ENCODE measurements at places on chromosomes 7 and 10. TPM values are rescaled to one million over a fixed set of nuclear protein-coding genes. Genes with fewer than 3 reads are reported as not detected.

RALA gene
- 24.4 TPM for total RNA-seq

ATAD1 gene
- 43.8 TPM for total RNA-seq

C10orf105 gene
- total RNA-seq = 0.45 TPM

SLC26A3 gene
- total RNA-seq = not detected

GPRIN2 gene
- total RNA-seq = not detected

ARMH3 gene
- total RNA-seq = 29.1 TPM

FOXL3 gene
- total RNA-seq = not detected

CTAGE4 gene
- 0.75 TPM for total RNA-seq

MYO1G gene
- 192 TPM for total RNA-seq

GRID2IP gene
- total RNA-seq = 0.90 TPM

PLEKHS1 gene
- not detected for total RNA-seq

MACC1 gene
- total RNA-seq = 0.41 TPM

BAZ1B gene
- 64.5 TPM for total RNA-seq

HYAL4 gene
- total RNA-seq = not detected

GIMAP4 gene
- 341 TPM for total RNA-seq

LRIT1 gene
- not detected for total RNA-seq

DKK1 gene
- total RNA-seq = not detected

PDGFA gene
- total RNA-seq = 0.85 TPM

GCC1 gene
- 28.9 TPM for total RNA-seq

EBF3 gene
- total RNA-seq = not detected

DNAJC12 gene
- 0.28 TPM for total RNA-seq

LIPF gene
- not detected for total RNA-seq

CUBN gene
- 11.4 TPM for total RNA-seq

RARRES2 gene
- 3.2 TPM for total RNA-seq

CYREN gene
- 46.3 TPM for total RNA-seq

FAM107B gene
- 214 TPM for total RNA-seq

ARHGAP22 gene
- 0.33 TPM for total RNA-seq

SLC16A12 gene
- not detected for total RNA-seq
